SK-N-SH treated with all-trans-retinoic acid at 6 μM for 48 hours (cell line): ENCODE measurements at places on chromosomes 4 and X.

- no peak for ATAC-seq
Measured at GRCh38 chr4:74083546-74083945, 15.4 kb downstream of the CXCL2 start.

- ATAC-seq, result no peak
Measured at GRCh38 chr4:93348896-93349295, 479.7 kb upstream of the ATOH1 start.

GRCh38 chr4:111957116-111957515, 188.1 kb upstream of the FAM241A start:
- no peak for ATAC-seq

- ATAC-seq, result no peak
Measured at GRCh38 chr4:9867751-9868425, 86.5 kb downstream of the DRD5 start.

GRCh38 chr4:156420623-156421022, 467.0 kb upstream of the CTSO start:
- ATAC-seq, result no peak; the same call in 2 of the 3 replicates

DNA sequence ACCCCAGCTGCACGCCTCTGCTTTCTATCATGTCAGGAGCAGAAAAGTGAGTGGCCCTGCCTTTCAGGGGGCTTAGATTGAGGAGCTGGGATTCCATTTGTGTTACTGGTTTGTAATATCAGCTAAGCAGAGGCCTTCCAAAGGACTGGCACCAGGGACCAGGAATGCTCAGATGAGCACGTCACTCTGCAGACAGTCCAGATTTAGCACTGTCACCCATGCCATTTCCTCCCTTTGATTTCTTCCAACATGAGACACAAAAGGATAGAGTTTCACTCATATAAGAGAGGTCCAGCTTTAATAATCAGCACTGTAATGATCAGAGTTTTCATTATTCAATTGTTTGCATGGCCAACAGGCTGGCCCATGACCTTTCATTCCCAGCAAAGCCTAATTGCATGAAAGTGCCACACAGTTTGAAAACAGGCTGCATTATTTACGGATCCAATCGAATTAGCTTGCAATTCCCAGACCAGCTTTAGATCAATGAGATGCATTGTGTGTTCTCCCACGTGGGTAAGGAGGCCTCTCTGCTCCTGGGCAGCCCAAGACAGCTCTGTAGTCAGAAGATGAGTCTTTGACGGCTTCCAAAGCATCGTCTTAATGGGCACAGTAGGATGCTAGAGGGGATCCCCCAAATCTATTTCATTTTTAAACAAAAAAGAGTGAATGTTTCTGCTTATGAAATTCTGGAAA, 9.8 kb upstream of the SLC2A9 start:
- ATAC-seq, result no peak

DNA sequence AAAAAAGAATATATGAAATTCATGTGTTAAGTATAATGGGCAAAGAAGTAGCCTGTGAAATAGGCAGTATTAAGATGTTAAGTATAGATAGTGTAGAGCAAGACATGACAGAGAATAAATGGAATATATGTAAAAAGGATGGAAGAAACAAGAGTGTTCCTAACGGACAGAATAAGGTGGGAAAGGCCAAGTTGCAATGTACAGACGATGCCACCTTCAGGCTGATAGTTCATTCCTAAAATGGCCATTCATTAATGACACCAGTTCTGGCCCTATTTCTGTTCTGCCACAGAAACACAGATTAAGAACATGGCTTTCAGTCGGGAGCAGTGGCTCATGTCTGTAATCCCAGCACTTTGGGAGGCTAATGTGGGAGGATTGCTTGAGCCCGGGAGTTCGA, 4.4 kb upstream of the FAM184B start:
- ATAC-seq, result no peak; the same call in 2 of the 3 replicates

DNA sequence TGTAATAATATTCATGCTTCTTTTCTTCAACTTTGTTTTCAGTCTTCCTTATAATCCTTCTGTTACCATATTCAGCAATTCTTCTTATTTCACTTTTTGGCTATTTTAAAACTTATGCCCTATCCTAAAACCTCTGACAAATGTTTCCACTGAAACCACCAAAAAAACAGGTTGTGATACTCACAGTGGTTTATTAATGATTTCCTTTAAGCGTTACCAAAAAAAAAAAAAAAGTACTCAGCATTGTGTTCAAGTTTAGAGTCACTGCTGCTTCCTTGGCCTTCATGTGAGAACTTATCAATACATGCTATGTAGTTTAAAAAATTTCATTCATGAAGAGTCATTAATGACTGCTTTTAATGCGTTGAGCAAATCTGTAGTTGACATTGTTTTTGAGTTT, 35.4 kb upstream of the UGT2A3 start:
- no peak for ATAC-seq

DNA sequence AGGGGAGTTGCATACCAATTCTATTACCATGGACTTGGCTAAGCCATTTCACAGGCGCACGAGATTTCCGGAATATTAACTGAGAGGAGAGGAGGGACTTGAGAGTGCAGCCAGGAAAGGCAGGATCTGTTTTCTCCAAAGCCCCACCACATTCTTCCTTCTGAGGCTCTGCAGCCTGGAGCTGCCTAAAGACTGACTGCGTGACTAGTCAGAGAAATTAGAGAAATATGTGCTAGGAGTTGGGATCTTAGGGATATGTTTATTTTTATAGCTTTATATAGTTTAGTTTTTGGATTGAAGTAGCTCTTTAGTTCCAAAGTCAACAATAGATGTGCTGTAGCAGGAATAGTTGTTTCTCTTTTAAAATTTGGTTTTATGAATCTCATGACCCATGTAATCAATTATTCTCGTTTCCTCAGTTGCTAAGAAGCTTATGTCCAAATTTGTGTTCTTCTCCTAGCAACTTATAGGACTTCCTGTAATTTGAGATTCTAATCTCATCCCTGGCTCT, 300.1 kb upstream of the DDX53 start:
- no peak for ATAC-seq

GRCh38 chr4:139191373-139191772, 14.4 kb upstream of the ELF2 start:
- ATAC-seq, result no peak

- no peak for ATAC-seq
Measured at GRCh38 chr4:101304916-101305315, 42.4 kb downstream of the PPP3CA start.

- ATAC-seq, result no peak
Measured at GRCh38 chr4:37220685-37221084, 23.9 kb upstream of the NWD2 start.

- 0 out of 3 replicates have a peak, but pooled peaks have one; percentile 5 for ATAC-seq
Measured at GRCh38 chr4:118762730-118763477, 73.0 kb downstream of the SEC24D start.

DNA sequence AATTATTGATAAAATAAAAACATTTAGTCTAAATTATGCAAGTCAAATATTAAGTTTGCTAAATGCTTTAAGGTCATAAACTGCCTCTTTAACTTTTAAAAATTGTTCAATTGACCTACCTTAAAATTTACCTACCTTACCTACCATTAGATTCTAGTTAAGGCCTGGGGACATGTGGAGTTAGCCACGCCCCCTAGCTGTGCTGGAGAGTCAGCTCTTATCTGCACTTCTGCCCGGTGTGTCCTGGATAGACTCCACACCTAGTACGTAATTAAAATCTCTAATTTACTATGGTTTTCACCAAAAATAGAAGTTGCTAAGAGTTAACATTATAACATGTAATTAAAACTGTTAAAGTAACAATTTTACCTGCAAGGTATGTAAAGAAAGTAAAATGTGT, 22.7 kb downstream of the TENM3 start:
- ATAC-seq, result no peak

DNA sequence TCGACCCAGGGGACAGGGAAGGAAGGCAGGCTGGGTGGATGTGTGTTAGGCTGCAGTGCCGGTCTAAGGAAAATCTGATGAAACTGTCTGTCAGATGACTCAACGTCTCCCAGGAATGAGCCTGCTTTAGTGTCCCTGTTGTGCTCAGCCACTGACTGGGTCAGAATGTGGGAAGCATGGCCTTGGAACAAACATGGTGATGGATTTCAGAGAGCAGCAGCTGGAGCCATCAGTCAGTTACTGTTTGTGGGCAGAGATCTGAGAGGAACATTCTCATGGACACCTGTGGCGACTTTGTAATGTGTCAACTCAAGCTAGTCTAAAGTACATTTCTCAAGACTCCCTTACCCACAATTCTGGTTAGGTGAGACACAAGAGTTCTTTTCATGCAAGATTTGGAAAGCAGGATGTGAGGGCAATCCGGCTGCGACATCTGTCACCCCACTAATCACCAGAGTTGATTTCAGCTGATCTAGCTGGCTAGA, 63.2 kb downstream of the ANAPC10 start:
- peak; percentile 40; the same call in 1 of the 3 replicates for ATAC-seq

- no peak for ATAC-seq
Measured at GRCh38 chr4:148159793-148160192, 282.4 kb downstream of the NR3C2 start.

- no peak for ATAC-seq
Measured at GRCh38 chr4:184790826-184791225, 34.9 kb downstream of the ACSL1 start.

DNA sequence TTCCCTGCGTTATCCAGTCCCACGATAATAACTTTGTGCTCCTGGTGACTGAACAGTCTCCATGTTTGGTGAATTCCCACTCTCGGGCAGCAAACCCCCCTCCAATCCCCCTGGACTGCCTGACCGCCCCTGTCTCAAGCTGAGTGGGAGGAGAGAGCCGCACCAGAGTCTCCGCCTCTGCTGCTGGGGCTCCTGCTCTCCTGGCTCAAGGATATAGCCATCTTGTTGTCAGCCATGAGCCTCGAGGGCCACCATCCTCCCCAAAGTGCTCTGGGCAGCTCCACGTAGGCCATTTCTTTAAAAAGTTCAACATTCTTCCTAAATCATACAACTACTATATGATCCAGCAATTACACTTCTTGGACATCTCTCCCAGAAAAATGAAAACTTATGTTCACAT, 49.3 kb upstream of the PGRMC1 start:
- ATAC-seq, result no peak; the same call in 2 of the 3 replicates

DNA sequence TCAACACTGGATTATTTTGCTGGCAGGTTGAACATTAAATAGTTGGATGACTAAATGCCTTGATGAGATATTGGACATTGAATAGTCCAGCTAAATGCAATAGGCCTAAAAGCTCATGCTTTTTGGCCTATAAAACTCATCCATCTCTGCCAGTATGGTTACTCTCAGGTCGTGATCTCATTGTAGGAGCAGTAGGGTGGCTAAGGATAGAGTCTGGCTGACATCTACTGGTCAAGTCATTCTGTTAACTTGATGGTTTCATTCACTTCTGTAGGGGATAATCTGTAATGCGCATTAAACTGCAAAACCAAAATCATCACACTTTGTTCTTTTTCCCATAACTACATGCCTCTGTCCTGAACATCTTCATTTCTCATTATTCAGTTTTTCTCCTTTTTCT, 227.0 kb downstream of the DKK2 start:
- ATAC-seq, result peak; percentile 81

- ATAC-seq, result peak; percentile 60
Measured at GRCh38 chrX:13899607-13900006, 82.7 kb upstream of the GPM6B start.

- no peak for ATAC-seq
Measured at GRCh38 chrX:24396931-24397279, 36.5 kb downstream of the SUPT20HL1 start.

- no peak for ATAC-seq
Measured at GRCh38 chrX:79259073-79259689, 108.0 kb downstream of the ITM2A start.

DNA sequence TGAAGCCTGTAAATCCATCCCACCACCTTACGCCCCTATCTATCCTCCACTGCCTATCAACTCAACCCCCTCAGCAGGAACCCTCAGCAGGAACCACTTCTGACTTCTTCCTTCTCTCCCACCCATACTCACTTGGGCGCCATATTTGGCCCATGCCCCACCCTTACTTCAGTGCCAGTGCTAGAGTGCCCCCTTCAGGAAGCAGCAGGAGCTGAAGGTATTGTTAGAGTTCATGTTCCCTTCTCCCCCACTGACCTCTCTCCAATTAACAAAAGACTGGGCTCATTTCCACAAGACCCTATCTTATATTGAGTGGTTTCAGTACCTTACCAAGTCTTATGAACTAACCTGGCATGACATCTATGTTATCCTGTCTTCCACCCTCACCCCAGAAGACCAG, 363.1 kb upstream of the SLIT2 start:
- no peak for ATAC-seq

DNA sequence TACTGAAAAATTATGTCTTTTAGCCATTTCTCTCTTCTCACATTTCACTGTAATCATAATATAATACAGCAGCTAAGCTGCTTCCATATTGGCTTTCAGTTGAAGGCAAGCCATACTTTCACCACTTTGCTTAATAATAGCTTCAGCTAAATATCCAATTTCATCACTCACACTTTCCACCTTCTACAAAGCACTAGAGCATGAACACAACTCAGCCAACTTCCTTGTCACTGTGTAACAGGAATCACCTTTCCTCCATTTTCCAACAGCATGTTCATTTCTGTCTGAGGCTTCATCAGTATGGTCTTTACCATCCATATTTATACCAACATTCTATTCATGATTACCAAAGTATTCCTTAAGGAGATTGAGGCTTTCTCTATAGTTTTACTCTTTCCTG, 219.8 kb upstream of the CTSO start:
- no peak for ATAC-seq

- ATAC-seq, result peak; percentile 10; the same call in 2 of the 3 replicates
Measured at GRCh38 chr4:139735381-139736273, 70.0 kb downstream of the MGST2 start.

DNA sequence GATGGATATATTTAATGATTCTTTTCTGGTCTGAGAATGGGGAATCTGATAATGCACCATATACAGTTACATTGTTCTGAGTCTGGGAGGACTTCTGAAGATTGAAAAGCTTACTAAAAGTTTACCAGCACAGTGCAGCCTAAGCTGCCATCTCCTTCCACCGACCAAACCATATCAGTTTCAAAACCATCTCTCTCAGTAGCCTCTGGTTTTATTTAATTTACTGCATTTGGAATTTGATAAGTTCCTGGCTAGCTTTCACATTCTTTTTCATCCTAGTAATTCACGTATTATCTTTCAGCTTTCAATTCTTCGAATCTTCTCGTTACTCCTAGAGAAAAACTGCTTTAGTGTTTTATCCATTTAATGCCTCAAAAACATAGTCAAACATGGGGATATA, 181.4 kb upstream of the HCCS start:
- peak; percentile 85 for ATAC-seq

- no peak for ATAC-seq
Measured at GRCh38 chr4:185825737-185826136, 13.7 kb upstream of the SORBS2 start.

- no peak for ATAC-seq
Measured at GRCh38 chr4:25743971-25744370, 88.3 kb downstream of the SLC34A2 start.

- ATAC-seq, result no peak
Measured at GRCh38 chrX:25084446-25084845, 68.7 kb upstream of the ARX start.

GRCh38 chr4:11196927-11197522, 231.7 kb downstream of the HS3ST1 start:
- ATAC-seq, result no peak

GRCh38 chr4:159107203-159107925, 4.5 kb downstream of the RAPGEF2 start:
- ATAC-seq, result no peak

- peak; percentile 21; the same call in 2 of the 3 replicates for ATAC-seq
Measured at GRCh38 chr4:125243789-125244397, 70.9 kb upstream of the FAT4 start.
